ENCODE measurements at places on chromosomes 3 and 15.

GRCh38 chr15:76180321-76180720 is 120.5 kb downstream of the TMEM266 start:
- no peak for DNase-seq

DNA sequence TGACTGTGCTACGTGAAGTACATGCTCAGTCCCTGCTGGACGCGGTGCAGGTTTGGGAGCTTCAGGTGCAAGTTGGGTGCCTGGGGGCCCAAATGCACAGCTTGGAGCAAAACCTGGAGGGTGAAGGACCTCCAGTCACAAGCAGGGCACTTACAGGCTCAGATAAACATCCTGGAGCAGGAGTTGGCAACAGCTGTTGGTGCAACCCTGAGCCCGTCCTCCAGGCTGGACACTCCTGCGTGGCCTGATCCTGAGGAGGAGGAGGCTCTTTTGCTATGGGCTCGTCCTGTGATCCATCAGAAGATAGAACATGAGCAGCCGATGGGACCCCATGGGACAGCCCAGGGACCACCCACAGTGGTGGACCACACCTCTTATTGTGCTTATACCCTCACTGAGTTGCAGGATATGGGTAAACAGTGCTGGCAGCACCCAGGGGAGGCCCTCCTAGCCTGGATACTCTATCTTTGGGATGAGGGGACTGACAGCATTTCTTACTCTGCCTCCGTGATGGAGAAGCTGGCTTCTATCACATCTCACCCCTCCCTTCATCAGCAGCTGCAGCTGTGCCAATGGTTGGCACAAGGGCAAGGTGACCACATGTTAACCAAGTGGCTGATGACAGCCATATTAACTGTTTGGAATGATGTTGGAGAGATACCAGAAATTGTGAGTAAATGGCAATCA is 301.6 kb downstream of the ZPLD1 start:
- no peak for DNase-seq

- DNase-seq: no peak
These were observed 151.4 kb downstream of the IGF1R start for GRCh38 chr15:98799461-98800390.

DNA sequence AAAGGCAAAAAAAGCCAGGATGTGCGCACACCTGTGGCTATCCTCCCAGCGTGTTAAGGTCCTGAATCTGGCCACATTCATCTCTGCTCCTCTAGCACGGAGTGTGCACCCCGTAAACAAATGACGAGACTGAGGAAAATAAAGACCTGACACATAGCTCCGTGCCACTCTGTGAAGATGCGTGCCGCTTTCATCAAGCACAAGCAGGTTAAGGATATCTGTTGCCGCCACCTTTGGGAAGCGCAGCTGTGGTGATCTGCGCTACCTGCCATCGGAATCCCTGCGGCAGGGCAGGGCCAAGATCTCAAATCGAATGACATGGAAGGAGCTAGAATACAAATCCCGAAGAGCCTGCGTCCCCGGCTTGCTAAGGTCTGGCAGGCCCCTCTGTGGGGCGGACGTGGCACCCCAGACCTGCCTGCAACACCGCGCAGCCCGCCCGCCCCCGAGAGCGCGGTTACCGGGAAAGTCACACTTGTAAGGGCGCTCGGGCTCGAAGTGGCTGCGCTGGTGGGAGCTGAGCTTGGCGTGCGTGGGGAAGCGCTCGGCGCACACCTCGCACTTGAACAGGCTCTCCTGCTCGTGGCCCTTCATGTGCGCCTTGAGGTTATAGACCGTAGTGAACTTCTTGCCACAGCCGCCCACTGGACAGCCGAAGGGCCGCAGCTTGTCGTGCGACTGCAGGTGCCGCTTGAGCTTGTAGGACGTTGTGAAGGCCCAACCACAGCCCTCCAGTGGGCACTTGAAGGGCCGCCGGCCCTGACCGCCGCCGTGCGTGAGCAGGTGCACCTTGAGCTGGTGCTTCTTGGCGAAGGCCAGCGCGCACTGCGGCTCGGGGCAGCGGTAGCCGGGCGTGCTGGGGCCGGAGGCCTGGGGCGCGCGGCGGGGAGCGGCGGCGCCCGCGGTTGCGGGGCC is 936 bp downstream of the ZXDC start:
- no peak for DNase-seq

DNA sequence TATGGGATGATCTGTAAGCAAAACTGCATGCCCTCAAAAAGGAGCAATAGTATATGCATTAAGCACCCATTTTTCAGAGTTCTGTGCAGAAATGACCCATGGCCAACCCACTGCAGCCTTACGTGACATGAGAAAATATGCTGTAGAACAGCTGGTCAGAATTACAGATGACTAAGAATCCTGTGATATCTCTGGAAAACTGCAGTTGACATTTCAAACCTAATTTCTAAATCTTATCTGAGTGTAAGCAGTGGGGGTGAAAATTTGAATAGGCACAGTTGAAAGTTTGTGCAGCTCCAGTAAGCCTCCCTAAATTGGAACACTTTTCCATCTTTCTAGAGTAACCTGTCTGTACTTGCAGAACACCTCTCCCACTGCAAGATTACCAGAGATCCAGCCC is 28.7 kb upstream of the COL6A6 start:
- no peak for DNase-seq

GRCh38 chr3:126927846-126928245 is 55.1 kb upstream of the PLXNA1 start:
- no peak for DNase-seq

DNA sequence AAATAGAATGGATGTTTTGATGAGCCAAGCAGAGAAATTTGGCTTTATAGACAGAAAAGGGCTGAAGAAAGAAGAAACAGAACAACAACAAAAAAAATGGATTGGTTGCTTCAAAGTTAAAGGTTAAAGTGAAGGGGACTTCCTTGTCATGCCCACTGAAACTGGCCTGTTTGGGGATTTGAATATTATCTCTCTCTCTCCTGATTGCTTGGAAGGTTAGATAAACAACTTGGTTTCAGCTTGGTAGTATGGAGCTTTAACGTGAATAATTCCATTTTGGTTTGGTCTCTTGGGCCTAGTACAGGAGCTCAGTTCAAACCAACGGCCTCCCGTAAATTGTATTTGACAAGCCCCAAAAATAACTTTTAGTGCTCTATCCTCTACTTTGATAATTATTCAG is 70.8 kb upstream of the MBNL1 start:
- DNase-seq: no peak

DNA sequence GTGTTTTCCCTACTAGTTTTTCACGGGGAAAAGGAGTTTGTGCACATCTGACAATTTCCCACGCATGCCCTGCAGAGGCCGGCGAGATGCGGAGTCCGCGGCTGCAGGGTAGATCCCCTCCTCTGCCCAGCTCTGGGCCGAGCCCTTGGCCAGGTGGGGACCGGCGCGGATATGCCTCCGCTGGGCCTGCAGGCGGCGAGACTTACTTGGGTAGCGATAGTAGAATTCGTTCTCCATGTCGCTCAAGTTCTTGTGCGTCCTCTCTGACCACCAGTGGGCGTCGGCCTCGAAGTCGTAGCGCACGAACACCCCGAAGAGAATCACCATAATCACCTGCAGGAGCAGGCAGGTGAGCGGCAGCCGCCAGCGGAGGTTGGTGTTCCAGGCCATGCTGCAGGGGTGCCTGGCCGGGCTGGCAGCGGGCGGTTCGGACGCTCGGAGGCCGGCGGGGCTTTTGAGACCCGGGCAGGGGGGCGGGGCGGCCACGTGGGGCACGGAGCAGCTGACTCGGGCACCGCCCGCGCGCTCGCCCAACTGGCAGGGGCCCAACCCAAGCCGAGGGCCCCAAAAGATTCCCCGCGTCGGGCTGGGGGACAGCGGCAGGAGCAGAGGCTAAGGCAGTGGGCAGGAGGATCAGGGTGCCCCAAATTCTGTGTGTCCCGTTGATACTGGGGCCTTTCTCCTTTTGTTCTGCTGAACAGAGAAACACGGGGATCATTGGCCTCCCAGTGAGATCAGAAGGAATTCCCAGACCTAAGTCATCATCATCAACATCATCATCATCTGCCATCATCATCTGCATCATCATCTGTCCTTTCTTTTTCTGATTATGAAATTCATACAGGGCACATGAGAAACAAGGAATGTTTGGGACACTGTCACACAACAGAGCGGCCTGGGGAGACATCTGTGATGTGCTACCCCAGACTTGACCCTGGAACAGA is at the start of gene RHCG:
Gene RHCG, minus strand, starts transcription at position 429 of the 944 bp plus-strand sequence. Its CDS starts 39 bp downstream, at position 390.
- DNase-seq: no peak

- DNase-seq: no peak
These were observed 3.8 kb upstream of the LARP6 start for GRCh38 chr15:70857562-70858285.

GRCh38 chr3:115248274-115248673 is 101.2 kb upstream of the ZBTB20 start:
- DNase-seq: no peak

DNA sequence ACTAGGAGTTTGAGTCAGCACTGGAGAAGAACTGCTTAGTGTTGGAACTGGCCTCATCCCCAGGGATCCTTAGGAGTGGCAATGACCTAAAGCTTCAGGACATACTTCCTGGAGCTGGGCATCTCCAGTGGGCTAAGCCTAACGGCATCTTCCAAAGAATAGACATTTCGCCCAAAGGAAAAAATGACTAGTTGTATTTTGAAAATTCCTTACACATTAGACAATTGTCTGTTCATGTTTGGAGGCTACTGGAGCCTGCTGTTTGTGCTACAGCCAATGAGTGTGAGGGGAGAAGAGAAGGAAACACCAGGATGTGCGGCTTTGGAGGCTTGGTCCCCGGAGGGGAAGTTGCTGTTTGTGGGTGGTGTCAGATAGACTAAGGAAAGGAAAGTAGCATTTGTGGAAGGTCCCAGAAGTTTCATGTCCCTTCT is 77.6 kb downstream of the POLR2M start:
- no peak for DNase-seq

GRCh38 chr3:46395210-46395661 is 11.6 kb downstream of the CCR5AS start:
- no peak for DNase-seq

Data from epithelial cell of prostate (primary cell).